ENCODE measurements at places on chromosomes 2 and 18. TPM values are rescaled to one million over a fixed set of nuclear protein-coding genes. Genes with fewer than 3 reads are reported as not detected.

Gene DNAH7
- 1.3 TPM for total RNA-seq

- no peak for DNase-seq
These were observed 14.7 kb downstream of the CNTNAP5 start for GRCh38 chr2:124039762-124040291.

Gene CDCA7
- 28.8 TPM for total RNA-seq

Gene FSIP2
- 0.78 TPM for total RNA-seq

Measured in RPMI7951 (cell line).